ENCODE measurements at places on chromosomes 6 and 20.
A peak's percentile ranks its signal among the peaks of the same experiment; 100 is the strongest.

DNA sequence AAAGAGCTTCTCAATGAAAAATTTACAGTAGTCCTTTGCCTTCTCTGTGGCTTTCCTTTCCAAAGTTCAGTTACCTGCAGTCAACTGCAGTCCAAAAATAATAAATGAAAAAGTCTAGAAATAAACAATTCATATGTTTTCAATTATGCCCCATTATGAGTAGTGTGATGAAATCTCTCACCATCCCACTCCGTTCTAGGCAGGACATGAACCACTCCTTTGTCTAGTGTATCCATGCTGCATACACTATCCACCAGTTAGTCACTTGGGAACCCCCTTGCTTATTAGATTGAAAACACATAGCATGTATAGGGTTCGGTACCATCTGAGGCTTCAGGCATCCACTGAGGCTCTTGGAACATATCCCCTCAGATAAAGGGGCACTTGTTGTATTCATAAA, 80.6 kb upstream of the EYA4 start:
- DNase-seq: no peak

GRCh38 chr6:134267917-134268361, 50.0 kb downstream of the SGK1 start:
- no peak for DNase-seq

DNA sequence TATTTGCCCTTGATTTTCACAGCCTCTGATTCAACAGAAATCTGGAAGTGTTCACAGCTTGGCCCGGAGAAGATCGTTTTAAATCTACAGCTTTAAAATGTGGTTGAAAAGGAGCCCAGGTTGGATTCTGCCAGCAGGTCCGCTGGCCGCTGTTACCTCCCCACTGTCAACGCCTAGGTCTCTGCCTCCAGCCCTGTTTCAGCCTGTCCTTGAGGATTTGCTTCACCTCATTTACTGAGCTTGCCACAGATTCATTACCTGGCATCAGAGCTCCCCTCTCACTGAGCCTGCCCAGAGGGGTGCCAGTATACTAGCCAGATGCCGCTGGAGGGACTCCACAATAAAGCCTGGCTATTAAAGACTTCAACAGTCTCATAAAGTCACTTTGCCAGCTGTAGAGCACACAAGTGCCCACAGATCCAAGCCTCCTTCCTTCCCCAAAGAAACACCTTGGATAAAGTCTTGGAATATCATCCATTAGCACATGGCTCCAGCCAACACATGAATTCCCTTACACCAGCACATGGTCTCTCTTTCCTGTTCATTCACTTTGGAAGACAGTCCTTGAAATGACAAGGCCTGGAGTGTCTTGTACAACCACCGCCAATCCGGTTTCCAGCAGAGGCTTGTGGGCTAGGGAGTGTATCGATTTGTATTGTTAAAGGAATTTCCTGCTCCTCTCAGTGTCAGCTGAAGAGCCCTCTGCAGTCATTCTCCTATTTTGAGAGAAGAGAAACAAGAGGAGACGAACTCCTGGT, 9.5 kb upstream of the NR2E1 start:
- no peak for DNase-seq

DNA sequence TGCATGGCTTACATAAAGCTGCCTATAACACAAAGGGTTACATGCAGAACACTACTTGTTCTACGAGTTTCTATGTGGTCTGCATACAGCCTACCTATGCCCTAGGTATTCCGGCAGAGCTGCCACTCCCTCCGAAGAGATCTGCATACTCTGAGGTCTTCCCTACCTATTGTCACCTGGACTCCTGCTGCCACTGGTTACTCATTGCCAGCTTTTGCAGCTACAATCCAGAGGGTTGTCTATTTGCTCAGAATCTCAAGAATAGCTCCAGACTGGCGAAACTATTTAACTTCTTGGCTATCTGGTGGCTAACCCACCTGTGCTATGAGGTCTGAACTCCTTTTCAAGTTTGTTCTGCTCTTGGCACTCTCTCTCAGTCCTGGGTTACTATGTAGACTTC, 323.3 kb downstream of the BMP2 start:
- no peak for DNase-seq

DNA sequence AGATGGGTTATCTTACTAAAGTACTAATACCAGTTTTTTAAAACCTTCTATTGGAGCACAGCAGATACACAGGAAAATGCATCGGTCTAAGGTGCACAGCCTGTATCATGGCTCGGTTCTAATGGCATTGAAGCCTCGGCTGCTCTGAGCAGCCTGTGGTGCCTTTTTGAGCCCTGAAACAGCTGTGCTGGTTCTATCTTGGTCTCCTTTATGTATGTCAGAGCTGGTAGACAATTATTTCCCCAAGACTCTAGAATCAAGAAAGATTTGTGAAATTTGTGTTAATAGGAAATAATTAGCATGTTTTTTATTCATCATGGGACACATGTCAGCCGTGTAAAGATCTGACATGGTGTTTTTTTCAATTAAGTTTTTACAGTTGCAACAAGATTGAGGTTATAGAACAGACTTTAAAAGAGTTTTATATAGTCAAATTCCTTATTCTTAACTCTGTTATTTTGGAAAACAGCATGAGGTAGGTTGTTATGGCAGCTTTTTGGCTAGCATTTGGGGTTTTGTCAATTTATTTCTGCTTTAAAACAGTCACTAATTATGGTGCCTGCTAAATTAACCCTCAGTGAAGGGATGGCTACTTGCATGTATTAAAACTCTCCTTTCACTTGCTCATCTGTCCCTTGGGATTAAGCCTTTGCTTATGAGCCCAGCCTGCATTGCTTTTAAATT, 40.3 kb upstream of the C20orf144 start:
- no peak for DNase-seq

DNA sequence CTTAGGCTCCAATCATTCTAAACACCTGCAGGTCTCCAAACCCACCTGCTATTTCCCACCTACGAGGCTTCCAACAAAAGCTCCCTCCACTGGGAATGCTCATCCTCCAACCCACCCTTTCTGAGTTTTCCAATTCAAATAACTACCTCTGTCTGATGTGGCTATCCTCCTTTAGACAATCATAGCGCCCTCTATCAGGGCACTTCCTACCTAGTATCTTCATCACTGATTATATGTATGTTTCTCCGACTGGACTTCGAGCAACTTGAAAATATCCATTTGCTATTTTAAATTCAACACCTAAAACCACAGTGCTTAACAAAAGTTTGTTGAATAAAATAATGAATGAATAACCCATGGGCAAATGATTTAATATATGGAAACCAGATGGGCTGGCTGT, 41.3 kb downstream of the MTFR2 start:
- DNase-seq: no peak

GRCh38 chr20:58901488-58902402, 49.2 kb downstream of the GNAS start:
- DNase-seq: no peak

GRCh38 chr20:48750941-48751635, 76.7 kb downstream of the PREX1 start:
- DNase-seq: peak; percentile 19

- no peak for DNase-seq
Observed at GRCh38 chr6:52359403-52359802, 2.5 kb upstream of the PAQR8 start.

GRCh38 chr20:20887593-20888265, 175.3 kb upstream of the RALGAPA2 start:
- no peak for DNase-seq

DNA sequence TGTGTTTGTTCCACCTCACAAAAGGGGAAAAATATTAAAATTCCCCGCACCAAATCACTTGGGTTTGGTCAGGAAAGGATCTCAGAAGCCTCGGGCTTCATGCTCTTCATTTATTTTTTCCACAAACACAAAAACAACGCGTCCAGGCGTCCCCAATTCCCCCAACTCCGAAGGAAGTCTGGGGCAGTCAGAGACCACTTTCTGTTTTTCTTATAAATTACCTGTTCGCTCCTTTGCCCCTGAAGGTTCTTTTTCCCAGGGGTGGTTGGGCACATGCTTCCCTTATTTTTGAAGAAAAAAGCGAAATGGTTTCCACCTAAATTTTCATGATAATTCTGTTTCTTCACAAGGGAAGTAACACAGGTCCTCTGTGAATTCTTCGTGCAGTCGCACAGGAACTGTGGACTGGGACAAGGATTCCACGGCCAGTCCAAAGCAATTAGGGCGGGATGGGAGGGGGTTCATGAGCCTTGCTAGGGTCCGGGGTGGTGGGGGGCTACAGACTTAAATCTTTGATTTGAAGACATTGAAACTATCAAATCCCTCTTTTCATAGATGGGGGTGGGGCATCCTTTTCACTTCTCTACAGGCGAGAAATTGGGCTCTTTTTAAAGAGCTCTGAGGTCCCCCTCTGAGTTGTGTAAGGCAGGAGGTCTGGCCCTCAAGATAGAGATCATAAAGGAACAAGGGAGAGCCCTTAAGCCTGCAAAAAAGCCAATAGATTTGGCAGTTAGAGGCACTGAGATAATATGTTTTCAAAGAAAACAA, 30.5 kb upstream of the HFE start:
- DNase-seq: no peak

- no peak for DNase-seq
Observed at GRCh38 chr6:34157851-34158250, 12.0 kb upstream of the GRM4 start.

DNA sequence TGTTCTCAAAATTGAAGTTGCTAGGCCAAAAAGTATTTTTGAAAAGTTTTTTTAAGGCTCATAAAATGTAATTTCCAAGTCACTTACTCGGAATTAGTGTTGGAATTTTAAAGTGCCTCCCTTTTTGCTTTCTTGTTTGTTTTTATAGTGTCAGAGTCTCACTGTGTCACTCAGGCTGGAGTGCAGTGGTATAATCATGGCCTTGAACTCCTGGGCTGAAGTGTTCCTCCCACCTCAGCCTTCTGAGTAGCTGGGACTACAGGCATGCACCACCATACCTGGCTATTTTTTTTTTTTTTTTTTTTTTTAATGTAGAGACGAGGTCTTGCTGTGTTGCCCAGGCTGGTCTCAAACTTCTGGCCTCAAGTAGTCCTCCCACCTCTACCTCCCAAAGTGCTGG, 40.0 kb upstream of the GNRH2 start:
- no peak for DNase-seq

DNA sequence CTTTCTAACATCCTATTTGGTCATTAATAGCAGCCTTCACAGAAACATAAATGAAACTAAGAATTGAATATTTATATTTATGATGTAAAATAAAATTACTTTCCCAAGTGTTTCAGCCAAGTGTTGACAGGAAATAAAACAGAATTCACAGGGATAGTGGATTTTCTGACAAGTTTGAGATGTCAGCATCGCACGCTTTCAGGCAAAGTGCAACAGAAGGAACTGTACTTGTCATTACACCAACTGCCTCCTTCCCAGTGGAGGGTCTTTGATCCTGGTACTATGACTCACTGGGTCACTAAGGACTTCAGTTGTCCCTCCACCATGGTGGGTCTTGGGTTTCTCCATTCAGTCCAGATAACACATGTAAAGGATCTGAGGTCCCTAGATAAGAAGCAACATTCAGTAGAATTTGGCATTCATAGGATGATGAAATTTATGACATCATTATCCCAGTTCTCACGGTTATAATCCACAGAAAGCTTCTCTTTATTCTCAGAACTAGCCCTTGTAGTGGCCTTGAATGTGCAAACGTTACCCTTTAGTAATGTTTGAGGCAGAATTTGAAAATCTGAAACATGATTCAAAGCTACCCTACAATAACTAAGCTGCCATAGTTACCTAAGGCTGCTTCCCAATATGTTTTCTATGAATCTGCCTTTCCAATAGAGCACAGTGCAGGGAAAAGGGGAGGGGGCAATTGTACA, 3.8 kb upstream of the TNFAIP3 start:
- DNase-seq: no peak

- no peak for DNase-seq
Observed at GRCh38 chr20:44071057-44071456, 115.9 kb downstream of the JPH2 start.

DNA sequence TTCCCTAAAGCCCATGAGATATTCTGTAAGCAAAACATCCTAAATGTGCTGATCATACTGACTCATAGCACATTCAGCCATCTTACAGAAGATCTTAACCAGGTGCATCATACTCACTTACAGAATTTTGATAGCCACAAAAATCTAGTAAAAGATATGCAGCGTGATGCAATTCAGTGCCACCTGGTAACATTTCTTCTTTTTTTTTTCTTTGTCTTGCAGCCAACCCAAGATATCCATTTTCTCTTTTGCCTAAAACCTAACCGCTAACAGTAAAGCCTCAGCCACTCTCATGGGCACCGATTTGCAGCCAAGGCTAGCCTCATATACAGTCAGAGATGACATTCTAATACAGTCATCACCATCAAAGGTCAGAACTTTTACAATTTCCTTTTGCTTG, 293.3 kb downstream of the HACE1 start:
- DNase-seq: no peak

DNA sequence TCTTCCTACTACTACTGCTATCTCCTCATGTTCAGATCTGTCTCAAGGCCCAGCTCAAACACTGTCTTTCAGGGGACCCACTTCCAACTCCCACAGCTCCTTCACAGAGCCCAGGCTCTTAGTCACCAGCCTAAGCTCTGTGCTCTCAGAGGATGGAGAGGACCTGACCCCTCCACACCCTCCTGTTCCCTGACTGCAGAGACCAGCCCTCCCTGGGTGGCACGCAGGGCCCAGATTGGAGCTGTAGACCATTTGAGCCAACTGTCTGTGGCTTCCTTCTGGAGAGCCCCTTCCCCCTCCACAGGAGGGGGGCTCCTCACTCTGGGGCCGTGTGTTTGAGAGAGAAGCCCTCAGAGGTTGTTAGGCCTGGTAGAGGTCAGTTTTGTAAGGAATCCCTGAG, 9.8 kb downstream of the SNPH start:
- no peak for DNase-seq

GRCh38 chr6:155434096-155434495, 21.5 kb downstream of the NOX3 start:
- DNase-seq: no peak

- no peak for DNase-seq
Observed at GRCh38 chr6:6844530-6844929, 256.0 kb downstream of the LY86 start.

DNA sequence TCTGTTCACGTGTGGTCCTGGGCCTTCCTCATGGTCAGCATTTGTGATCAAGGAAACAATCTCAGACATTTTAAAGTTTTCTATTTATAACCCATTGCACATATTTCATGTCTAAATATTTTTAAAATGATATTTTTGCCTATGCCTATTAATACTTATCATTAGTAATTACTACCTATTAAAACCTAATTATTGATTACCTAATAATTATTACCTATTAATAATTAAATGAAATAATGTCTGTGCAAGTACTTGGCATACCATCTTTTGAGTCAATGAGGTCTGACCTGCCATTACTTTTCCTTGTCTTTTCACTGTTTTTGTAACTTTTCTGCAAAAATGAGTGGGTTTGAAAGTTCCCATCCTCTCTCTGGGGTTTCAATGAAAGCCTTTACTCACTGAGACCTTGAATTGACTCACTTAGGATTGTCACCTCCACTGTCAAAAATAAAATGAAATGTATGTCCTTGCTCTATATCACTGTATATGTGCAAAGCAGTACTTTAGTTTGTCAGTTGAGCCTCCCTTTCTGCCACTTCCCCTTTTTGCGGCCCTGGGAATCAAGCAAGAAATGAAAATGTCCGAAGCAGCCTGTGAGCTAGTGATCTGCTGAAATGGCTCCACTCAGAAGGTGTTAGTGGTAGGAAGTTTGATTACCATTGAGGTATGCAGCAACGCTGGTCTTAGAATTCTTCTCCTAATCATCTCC, 87.8 kb downstream of the L3MBTL3 start:
- DNase-seq: no peak

All from stimulated activated CD4-positive, alpha-beta T cell treated with anti-CD3 and anti-CD28 coated beads, Interleukin-2, amount 100 ng/mL, for 4 hours (primary cell).